ENCODE measurements at places on chromosomes 2 and 18.

- no peak for DNase-seq
Observed at GRCh38 chr18:3889803-3890202, 439.8 kb downstream of the TGIF1 start.

- DNase-seq: no peak
Observed at GRCh38 chr2:27126252-27126710, 2.7 kb downstream of the ABHD1 start.

DNA sequence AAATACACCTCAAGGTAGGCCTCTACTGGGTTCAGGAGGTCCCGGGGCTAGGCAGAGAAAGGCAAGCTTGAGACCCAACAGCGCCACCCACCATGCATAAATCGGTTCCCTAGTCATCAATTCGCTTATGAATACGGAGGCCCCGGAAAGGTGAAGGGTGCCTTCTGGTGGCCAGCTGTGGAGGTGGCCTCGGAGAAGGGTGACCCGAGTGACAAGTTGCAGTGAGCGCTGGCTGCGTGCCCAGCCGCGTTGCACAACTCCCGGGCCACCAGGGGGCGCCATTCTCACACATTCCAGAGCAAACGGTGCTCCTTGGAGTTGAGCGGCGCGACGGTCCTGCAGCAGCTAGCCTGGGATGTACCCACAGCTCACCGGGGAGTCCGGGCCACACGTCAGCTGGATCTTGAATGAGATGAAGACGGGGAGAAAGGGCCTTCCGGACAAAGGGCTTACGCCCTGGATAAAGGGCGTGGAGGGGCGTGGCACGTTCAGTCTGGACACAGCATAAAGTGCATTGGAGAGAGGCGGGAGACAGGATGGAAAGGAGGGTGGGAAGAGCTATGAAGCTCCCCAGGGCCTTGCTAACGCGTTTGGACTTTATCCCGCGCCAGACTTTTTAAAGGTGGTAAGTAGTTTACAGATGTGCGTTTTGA, 20.4 kb downstream of the TMSB10 start:
- DNase-seq: peak; percentile 95

- no peak for DNase-seq
Observed at GRCh38 chr2:42051543-42052235, 3.9 kb downstream of the PKDCC start.

- DNase-seq: peak; percentile 37
Observed at GRCh38 chr18:62637807-62638687, 77.3 kb upstream of the PHLPP1 start.

DNA sequence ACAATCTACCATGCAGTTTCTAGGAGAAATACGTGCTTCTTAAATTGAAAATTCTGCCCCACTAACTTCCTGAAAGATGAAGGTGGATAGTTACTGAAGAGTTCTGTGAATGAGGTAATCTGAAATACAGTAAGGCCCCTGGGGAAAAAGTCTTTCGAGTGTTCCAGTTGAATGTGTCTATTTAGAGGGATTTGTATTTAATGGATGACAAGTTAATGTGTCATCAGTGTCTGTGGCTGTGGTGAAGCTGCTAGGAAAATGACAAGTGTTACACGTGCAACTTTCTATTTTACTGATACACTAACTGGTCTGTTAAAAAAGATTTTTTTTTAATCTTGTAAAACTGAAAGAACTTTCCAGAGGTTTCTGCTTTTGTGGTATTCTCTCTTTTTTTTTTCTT, 384.6 kb downstream of the STK39 start:
- no peak for DNase-seq

- no peak for DNase-seq
Observed at GRCh38 chr2:16179701-16180416, 239.5 kb downstream of the MYCN start.

DNA sequence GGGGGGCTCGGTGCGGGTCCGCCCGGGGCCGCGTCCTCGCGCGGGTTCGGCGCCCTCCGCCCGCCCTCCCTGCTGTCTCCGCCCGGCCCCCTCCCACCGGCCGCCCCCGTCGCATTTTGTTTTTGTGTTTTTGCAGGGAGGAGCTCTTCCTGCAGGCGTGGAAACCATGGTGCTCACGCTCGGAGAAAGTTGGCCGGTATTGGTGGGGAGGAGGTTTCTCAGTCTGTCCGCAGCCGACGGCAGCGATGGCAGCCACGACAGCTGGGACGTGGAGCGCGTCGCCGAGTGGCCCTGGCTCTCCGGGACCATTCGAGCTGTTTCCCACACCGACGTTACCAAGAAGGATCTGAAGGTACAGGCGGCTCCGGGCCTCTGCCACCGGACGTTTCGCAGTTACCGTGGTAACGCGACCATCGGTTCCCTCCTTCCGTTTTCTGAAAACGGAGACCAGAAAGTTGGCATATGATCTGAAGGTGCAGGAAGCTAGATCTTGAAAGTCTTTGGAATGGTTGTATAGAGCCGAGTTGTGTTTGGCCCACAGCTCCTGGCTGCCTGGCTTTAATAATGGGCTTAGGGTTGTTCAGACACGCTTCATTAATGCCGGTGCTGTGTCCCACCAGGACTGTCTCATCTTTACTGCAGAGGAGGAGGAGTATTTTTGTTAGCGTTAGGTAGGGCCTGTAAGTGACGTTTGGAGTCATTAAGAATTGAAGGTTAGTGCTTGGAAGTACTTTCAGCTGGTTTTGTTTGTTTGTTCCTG, 891 bp downstream of the KDM3A start:
- DNase-seq: peak; percentile 62

DNA sequence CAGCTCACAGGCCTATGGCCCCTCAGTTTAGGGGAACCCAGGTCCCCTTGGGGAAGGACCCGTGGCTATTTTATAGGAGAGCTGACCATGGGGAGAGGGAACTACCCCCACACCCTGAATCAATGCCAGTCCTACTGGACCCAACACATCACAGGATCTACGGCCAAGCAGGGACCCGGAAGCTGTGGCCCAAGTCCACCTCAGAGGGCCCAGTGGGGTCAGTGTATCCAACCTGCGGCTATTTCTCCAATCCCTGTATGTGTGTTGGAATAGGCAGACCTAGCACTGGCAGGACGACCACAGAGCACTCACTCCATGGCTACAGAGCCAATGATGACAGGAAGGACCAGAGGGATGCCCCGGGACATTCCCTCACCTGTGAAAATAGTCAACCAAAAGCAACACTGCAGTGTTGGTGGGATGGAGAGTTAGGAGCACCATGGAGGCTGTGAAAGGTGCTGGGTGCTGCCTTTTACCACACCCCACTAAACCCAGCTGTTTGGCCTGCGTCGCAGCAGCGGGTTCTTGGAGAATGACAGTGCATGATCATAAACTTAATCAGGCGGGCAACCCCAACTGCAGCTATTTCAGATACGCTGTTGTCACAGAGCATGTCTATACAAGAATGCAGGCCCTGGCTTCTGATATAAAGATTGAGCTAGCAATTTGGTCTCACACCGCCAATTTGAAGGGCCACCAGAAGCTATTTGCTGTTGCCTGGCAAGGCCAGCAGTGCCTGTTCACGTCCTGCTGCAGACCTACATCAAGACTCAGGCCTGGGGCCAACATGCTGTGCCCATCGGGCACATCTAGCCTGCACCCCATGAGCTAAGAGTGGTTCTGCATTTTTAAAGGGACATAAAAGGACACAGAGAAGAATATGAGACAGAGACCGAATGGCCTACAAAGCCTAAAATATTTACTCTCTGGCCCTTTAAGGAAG, 110.4 kb downstream of the EIPR1 start:
- DNase-seq: no peak

GRCh38 chr2:220708366-220708765, 863.7 kb downstream of the EPHA4 start:
- no peak for DNase-seq

- no peak for DNase-seq
Observed at GRCh38 chr18:52682260-52682659, 342.3 kb downstream of the DCC start.

GRCh38 chr2:26994983-26995382, 24.5 kb downstream of the MAPRE3 start:
- DNase-seq: no peak

GRCh38 chr2:72414137-72414760, 266.6 kb upstream of the CYP26B1 start:
- DNase-seq: no peak

Measured in CD4-positive, alpha-beta T cell treated with Interferon gamma for 1 hour (primary cell).